B cell (primary cell): ENCODE measurements at places on chromosomes 12 and 14.

DNA sequence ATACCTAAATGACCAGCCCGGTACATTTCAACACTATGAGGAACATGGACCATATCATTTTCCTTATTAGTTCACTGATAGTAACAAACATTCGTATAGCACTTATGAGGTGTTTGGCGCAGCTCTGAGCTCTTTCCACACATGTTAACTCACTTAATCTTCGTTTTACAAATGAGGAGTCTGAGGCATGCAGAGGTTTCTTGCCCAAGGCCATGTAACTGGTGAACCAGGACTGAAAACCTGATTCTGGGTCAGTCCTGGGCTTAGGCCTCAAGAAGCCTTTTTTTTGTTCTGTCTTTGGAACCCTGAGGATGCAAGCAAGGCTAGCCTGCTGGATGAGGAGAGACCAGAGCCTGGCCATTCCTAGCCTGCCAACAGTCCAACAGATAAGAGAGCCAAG lies 55.0 kb downstream of the C14orf132 start:
- no peak for DNase-seq
- no peak overlapping the region for H3K27ac ChIP-seq
- H3K36me3 ChIP-seq, result no peaks in the 10 kb centered on the region
- H3K4me3 ChIP-seq, result no peak overlapping the region
- H3K27me3 ChIP-seq, result peaks cover 8% of the 10 kb centered on the region

- H3K4me3 ChIP-seq, result no peak overlapping the region
- no peak for DNase-seq
- H3K36me3 ChIP-seq, result no peaks in the 10 kb centered on the region
- peaks cover 6% of the 10 kb centered on the region for H3K4me1 ChIP-seq
- no peak overlapping the region for H3K27ac ChIP-seq
Observed at GRCh38 chr14:34338056-34338455, 124.0 kb downstream of the SPTSSA start.

DNA sequence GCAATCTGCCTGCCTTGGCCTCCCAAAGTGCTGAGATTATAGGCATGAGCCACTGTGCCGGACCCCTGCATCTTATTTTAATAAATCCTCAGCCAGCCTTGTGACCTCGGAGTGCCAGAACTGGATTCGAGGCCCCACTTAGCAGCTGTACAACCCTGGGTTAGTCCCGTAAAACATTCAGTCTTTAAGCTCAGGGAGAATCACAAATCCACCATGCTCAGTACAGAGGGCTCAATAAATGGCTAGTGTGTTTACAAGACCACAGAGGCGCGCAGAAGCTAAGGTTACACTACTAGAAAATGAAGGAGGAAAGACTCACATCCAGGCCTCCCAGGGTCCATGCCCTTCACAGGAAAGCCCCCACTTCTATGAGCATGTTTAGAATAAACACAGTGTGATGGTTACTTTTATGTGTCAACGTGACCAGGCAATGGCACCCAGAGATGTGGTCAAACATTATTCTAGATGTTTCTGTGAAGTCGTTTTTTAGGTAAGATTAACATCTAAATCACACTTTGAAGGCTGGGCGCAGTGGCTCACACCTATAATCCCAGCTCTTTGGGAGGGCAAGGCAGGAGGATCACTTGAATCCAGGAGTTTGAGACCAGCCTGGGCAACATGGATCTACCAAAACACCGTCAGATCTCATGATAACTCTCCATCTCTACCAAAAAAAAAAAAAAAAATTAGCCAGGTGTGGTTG lies 55.3 kb downstream of the CLMN start:
- no peak overlapping the region for H3K4me3 ChIP-seq
- H3K27me3 ChIP-seq, result no peaks in the 10 kb centered on the region
- DNase-seq, result no peak
- H3K36me3 ChIP-seq, result no peaks in the 10 kb centered on the region

- no peaks in the 10 kb centered on the region for H3K4me1 ChIP-seq
- no peak overlapping the region for H3K27ac ChIP-seq
- no peaks in the 10 kb centered on the region for H3K36me3 ChIP-seq
- no peaks in the 10 kb centered on the region for H3K27me3 ChIP-seq
- no peak overlapping the region for H3K4me3 ChIP-seq
Observed at GRCh38 chr14:32607399-32607798, 278.3 kb downstream of the AKAP6 start.

GRCh38 chr12:22051114-22051698 lies 5.2 kb downstream of the CMAS start:
- H3K27me3 ChIP-seq, result no peaks in the 10 kb centered on the region
- no peak for DNase-seq
- peaks cover 6% of the 10 kb centered on the region for H3K4me1 ChIP-seq
- no peak overlapping the region for H3K27ac ChIP-seq
- peaks cover 10% of the 10 kb centered on the region for H3K36me3 ChIP-seq

DNA sequence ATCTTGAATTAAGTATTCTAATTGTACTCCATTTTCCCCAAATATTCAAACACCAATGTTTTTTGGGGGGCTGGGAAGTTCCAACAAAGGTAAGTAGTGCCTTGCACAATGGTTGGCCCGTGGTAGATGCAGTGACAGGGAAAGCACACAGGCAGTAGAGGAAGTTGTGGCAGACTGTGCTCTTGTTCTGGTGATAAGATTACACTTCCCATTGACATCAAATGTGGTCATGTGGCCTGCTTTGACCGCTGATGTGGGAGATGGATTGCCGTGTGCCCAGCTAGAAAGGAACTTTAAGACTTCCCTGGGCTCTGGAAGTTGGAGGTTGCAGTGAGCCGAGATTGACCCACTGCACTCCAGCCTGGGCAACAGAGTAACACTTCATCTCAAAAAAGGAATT lies 223.8 kb downstream of the VRK1 start:
- H3K27ac ChIP-seq, result no peak overlapping the region
- H3K36me3 ChIP-seq, result no peaks in the 10 kb centered on the region
- peaks cover 17% of the 10 kb centered on the region for H3K4me1 ChIP-seq

GRCh38 chr14:23209651-23210423 lies 26.4 kb upstream of the SLC7A8 start:
- H3K4me1 ChIP-seq, result no peaks in the 10 kb centered on the region
- peaks cover 2% of the 10 kb centered on the region for H3K27me3 ChIP-seq
- no peaks in the 10 kb centered on the region for H3K36me3 ChIP-seq
- H3K4me3 ChIP-seq, result no peak overlapping the region
- H3K27ac ChIP-seq, result no peak overlapping the region

DNA sequence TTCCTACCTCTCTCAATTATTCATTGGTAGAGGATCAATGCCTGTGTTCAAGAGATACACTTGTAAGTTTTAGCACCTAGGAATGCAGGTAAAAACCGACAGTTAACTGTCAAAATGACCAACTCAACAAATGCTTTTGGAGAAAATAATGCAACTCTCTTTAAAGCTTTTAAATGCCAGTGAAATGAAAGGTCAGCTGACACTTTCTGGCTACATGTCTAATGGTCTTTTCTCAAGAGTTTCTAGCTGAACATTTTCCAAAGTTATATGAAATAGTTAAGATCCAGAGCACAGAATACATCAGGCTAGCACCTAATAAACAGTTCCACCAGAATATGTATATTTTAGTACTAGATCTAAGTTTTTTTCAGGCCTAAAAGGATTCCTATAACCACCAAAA lies 2.0 kb downstream of the CSRNP2 start:
- H3K27me3 ChIP-seq, result no peaks in the 10 kb centered on the region
- H3K4me1 ChIP-seq, result peaks cover 9% of the 10 kb centered on the region
- H3K36me3 ChIP-seq, result peaks cover 2% of the 10 kb centered on the region
- no peak for DNase-seq

- H3K4me3 ChIP-seq, result no peak overlapping the region
- DNase-seq, result no peak
- H3K27me3 ChIP-seq, result no peaks in the 10 kb centered on the region
- no peak overlapping the region for H3K27ac ChIP-seq
- H3K4me1 ChIP-seq, result no peaks in the 10 kb centered on the region
Observed at GRCh38 chr12:39830852-39831520, 211.4 kb upstream of the ABCD2 start.

GRCh38 chr12:2168808-2169207 lies 116.0 kb downstream of the CACNA1C start:
- H3K27ac ChIP-seq, result no peak overlapping the region
- H3K36me3 ChIP-seq, result no peaks in the 10 kb centered on the region
- H3K27me3 ChIP-seq, result no peaks in the 10 kb centered on the region
- H3K4me3 ChIP-seq, result no peak overlapping the region
- DNase-seq, result no peak
- H3K4me1 ChIP-seq, result no peaks in the 10 kb centered on the region

- H3K4me3 ChIP-seq, result no peak overlapping the region
- no peaks in the 10 kb centered on the region for H3K27me3 ChIP-seq
- no peak overlapping the region for H3K27ac ChIP-seq
- H3K36me3 ChIP-seq, result peaks cover 3% of the 10 kb centered on the region
- H3K4me1 ChIP-seq, result no peaks in the 10 kb centered on the region
Observed at GRCh38 chr12:26761775-26762174, 71.2 kb downstream of the ITPR2 start.

DNA sequence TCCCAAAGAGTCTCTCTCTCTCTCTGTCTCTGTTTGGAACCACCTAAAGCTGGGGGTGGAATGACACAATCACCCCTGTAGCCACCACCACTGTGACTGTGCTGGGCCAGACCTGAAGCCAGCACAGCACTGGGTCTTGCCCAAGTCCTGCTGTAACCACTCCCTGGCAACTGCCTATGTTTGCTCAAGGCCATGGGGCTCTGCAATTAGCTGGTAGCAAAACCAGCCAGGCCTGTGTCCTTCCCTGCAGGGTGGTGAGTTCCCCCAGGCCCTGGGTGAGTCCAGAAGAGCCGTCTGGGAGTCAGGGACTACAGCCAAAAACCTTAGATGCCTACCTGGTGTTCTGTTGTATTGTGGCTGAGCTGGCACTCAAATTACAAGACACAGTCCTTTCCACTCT lies 50.8 kb downstream of the DGLUCY start:
- no peaks in the 10 kb centered on the region for H3K4me1 ChIP-seq
- no peaks in the 10 kb centered on the region for H3K27me3 ChIP-seq
- H3K4me3 ChIP-seq, result no peak overlapping the region
- no peak for DNase-seq
- H3K27ac ChIP-seq, result no peak overlapping the region

DNA sequence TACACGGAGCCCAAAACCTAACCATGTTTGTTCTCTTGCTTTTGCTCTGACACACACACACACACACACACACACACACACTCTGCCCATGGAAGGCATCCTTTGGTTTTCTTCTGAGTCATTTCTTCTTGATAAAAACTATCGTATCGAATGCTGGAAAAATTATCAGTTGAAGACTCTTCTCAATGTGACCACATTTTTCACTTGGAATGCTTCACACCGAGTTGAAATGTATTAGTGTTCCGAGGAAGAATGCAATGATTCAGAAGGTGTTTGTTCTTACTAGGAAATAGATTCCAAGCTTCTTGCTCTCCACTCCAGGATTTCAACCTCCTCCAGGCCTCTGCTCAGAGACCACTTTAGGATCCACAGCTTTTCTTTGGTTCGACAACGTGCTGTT lies 226.3 kb downstream of the MON2 start:
- no peak overlapping the region for H3K4me3 ChIP-seq
- H3K27ac ChIP-seq, result no peak overlapping the region
- no peak for DNase-seq
- no peaks in the 10 kb centered on the region for H3K27me3 ChIP-seq
- no peaks in the 10 kb centered on the region for H3K36me3 ChIP-seq
- no peaks in the 10 kb centered on the region for H3K4me1 ChIP-seq

DNA sequence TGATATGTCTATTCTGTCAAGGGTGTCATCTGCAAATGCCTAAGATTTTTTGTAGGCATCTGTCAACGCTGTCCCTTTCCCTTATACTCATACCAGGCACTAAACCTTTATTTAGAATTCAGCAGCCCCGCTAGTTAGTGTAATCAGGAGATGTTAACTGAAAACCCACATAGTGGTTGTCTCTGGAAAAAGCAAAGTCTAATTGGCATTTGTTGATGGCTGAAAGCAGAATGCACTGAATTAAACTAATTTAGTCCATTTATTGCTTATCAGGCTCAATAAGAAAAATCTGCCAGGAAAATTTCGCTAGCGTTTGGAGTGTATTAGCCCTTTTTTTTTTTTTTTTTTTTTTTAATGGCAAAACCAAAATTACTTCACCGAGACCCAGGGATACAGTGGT lies 34.5 kb downstream of the TDP1 start:
- DNase-seq, result no peak
- H3K36me3 ChIP-seq, result peaks cover 37% of the 10 kb centered on the region
- no peaks in the 10 kb centered on the region for H3K4me1 ChIP-seq
- H3K27ac ChIP-seq, result no peak overlapping the region
- no peaks in the 10 kb centered on the region for H3K27me3 ChIP-seq
- H3K4me3 ChIP-seq, result no peak overlapping the region

GRCh38 chr14:94598816-94599655 lies 13.2 kb upstream of the SERPINA3 start:
- no peaks in the 10 kb centered on the region for H3K4me1 ChIP-seq
- H3K4me3 ChIP-seq, result no peak overlapping the region
- H3K36me3 ChIP-seq, result no peaks in the 10 kb centered on the region
- no peaks in the 10 kb centered on the region for H3K27me3 ChIP-seq
- H3K27ac ChIP-seq, result no peak overlapping the region

DNA sequence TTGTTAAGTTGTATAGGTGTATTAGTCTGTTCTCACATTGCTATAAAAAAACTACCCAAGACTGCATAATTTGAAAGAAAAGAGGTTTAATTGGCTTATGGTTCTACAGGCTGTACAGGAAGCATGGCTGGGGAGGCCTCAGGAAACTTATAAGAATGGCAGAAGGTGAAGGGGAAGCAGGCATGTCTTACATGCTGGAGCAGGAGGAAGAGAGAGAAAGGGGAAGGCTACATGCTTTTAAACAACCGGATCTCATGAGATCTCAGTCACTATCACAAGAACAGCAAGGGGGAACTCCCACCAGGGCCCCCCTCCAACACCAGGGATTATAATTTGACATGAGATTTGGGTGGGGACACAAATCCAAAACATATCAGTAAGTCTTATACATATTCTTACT lies 60.5 kb upstream of the OR10AD1 start:
- no peak overlapping the region for H3K27ac ChIP-seq
- no peaks in the 10 kb centered on the region for H3K27me3 ChIP-seq
- H3K4me1 ChIP-seq, result peaks cover 3% of the 10 kb centered on the region
- H3K36me3 ChIP-seq, result no peaks in the 10 kb centered on the region

DNA sequence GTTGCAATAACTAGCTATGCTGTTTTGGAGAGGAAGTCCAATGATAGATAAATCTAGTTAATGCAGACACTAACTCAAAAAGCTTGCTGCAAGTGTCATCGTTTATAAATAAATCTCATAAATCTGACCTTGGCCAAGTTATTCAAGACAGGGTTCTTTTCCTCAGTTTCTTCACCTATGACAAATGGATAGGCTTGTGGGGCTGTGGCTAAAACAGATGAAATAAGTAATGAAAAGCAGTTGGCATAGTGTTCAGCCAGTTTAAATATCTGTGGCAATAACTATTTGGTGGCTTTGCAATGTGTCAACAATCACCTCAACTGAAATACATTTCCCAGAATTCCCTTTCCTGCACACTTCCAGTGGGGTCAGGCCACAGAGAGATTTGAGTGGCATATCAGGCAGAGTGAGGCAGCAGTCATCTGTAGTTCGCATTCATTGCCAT lies 169.9 kb downstream of the DYRK2 start:
- H3K36me3 ChIP-seq, result no peaks in the 10 kb centered on the region
- H3K27me3 ChIP-seq, result no peaks in the 10 kb centered on the region
- H3K4me3 ChIP-seq, result no peak overlapping the region
- no peaks in the 10 kb centered on the region for H3K4me1 ChIP-seq
- DNase-seq, result no peak

GRCh38 chr12:31456562-31456961 lies 130.6 kb upstream of the SINHCAF start:
- peaks cover 5% of the 10 kb centered on the region for H3K36me3 ChIP-seq
- H3K4me3 ChIP-seq, result no peak overlapping the region
- H3K27me3 ChIP-seq, result no peaks in the 10 kb centered on the region
- H3K27ac ChIP-seq, result no peak overlapping the region
- no peaks in the 10 kb centered on the region for H3K4me1 ChIP-seq
